ENCODE measurements at places on chromosomes 2 and 18. TPM values are rescaled to one million over a fixed set of nuclear protein-coding genes. Genes with fewer than 3 reads are reported as not detected.

KIAA2012 gene
- not detected for total RNA-seq

ATP8B1 gene
- 7.5 TPM for total RNA-seq

FHOD3 gene
- 4.9 TPM for total RNA-seq

IL1B gene
- total RNA-seq = not detected

RND3 gene
- total RNA-seq = 15.3 TPM

ZNF397 gene
- total RNA-seq = 37.1 TPM

TTC27 gene
- total RNA-seq = 13.6 TPM

MOB4 gene
- 17.0 TPM for total RNA-seq

ACKR3 gene
- total RNA-seq = 26.3 TPM

CFAP221 gene
- 1.4 TPM for total RNA-seq

STARD7 gene
- 118 TPM for total RNA-seq

C2orf80 gene
- total RNA-seq = not detected

SERPINE2 gene
- total RNA-seq = 4.0 TPM

THSD7B gene
- total RNA-seq = 2.0 TPM

APOB gene
- total RNA-seq = 38.6 TPM

MYOM1 gene
- total RNA-seq = 4.1 TPM

Data from subcutaneous adipose tissue (tissue), 4 donors.